ENCODE measurements at places on chromosomes 3 and 15. TPM values are rescaled to one million over a fixed set of nuclear protein-coding genes. Genes with fewer than 3 reads are reported as not detected.

GRCh38 chr3:34884007-34884406 lies 755.3 kb upstream of the ARPP21 start:
- DNase-seq, result no peak

DNA sequence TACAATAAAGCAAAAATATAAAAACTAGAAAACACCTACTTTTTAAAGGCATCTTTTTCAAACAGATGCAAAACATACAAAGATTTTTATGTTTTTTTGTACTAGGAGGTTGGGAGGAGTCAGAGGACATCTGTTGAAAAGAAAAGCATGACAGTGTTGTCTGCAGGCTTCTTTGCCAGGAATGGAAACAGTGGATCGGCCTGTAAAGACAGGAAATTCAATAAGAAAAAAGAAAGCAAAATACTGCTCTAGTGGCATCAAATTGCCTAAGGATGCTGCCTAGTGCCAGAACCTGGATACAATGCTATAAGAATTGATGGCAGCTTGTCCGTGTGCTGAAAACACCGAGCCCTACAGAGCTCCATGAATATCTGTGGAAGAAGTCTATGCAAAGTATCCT lies 69.9 kb downstream of the TBC1D5 start:
- DNase-seq, result no peak

- peak; percentile 90 for DNase-seq
These were observed 17.7 kb downstream of the EEFSEC start for GRCh38 chr3:128170866-128171516.

GRCh38 chr15:58724466-58724865 lies 25.0 kb downstream of the ADAM10 start:
- no peak for DNase-seq

The MCF2L2 gene
- not detected for total RNA-seq

The GNAT1 gene
- total RNA-seq, result not detected

The CCK gene
- 7.7 TPM for total RNA-seq

Data from RPMI7951 (cell line).